ENCODE measurements at places on chromosomes 11 and 22.

- DNase-seq = no peak
Observed at GRCh38 chr22:40867109-40867508, 5.2 kb upstream of the DNAJB7 start.

DNA sequence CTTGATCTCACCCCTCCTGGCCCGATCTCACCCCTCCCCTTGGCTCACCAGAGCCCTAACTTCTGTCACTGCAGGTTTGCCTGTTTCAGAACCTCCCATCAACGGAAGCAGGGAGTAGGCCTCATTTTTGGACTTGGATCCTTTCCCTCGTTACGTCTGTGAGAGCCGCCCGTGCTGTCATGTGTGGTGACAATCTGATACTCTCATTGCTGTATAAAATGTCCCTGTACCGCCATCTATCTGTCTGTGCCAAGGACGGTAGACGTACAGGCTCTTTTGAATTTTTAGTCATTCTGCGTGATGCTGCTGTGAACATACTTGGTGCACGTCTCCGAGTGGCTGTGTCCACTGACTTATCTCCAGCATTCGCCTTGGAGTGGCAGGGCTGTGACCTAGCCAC is 1163.1 kb downstream of the BRD1 start:
- no peak for DNase-seq

DNA sequence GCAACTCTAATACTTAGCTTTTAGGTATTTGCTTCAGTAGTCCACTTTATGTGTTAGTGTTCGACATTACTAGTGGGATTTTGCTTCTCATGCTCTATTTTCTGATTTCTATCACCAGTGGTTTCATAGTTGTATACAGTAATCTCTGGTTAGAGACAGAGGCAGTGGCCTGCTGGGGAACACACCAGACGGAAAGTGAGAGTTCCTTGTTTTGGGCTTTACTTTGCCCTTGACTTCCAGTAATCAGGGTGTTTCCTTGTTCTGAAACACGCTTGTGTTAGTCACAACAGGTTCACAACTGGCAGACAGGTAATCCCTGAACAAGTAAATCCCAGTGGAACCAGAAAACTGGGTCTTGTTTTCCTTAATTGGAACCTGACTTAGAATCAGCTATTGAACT is 56.0 kb downstream of the PACS1 start:
- DNase-seq = no peak

DNA sequence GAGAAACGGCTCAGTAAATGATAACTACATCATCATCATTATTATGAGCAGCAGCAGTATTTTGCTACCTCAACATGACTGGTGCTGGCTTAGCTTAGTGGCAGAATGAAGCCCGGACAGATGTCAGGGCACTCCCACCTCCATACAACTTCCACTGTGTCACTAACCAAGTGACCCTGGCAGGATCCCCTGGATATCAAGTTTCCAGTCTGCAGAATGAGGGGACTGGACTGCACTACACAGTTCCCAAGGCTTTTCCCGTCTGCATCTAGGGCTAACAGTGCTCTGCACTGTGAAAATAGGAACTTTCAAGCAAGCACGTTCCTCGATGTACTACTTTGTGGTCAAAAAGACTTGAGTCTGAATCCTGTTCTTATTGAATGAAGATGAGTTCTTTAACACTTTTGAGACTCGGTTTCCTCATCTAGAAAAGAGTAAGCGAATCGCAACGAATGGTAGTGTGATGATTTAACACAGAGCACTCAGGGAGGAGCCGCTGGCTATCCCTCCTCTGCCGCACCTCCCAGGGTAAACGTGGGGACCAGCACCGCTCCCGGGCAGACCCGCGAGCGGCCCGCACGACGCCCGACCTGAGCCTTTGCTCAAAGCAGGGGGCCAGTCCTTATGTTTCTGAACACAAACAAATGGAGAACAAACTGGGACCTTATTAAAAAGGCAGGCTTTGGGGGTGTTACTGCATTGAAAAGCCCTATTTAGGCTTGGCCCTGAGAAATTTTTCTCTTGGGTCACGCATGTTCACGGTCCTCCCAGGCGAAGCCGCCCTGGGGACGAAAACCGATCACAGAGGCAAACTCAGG is 910 bp downstream of the CLTCL1 start:
- peak; percentile 36 for DNase-seq

GRCh38 chr11:95419915-95420314 is 188.9 kb upstream of the SESN3 start:
- no peak for DNase-seq

- no peak for DNase-seq
Observed at GRCh38 chr11:57938351-57938750, 85.3 kb upstream of the OR9Q1 start.

GRCh38 chr11:119618208-119618909 is 110.6 kb downstream of the NECTIN1 start:
- no peak for DNase-seq

DNA sequence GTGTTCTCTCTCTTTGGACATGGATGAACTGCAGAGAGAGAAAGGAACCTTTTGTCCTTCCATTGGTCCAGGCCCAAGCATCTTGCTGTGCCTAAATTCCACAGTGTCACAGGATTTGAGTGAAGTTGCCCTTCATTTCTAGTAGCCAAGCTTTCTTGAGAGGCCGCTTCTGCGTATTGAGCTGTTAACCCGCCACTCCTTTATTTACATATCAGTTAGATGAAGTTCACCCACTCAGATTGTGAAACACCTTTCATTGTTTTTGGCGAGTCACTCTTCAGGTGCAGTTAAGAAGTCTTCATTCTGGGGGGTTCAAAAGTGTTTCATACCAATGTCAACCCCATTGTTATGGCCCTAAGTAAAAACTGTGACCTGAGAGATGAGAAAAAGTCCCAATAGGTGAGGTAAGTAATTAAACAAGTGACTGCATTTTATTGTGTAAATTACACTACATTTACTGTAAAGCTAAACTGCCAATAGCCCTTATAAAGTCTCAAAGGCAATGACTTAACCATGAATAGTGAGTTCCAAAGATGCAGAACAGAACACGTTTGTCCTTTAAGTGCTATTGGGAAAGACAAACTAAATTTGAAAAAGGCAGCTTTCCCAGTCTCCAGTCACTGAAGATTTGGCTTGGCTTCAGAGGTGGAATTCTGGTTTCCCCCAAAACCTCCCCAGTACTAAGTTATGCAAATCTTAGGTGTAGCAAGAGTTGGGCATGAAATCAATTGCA is 61.0 kb downstream of the APIP start:
- DNase-seq = peak; percentile 59

DNA sequence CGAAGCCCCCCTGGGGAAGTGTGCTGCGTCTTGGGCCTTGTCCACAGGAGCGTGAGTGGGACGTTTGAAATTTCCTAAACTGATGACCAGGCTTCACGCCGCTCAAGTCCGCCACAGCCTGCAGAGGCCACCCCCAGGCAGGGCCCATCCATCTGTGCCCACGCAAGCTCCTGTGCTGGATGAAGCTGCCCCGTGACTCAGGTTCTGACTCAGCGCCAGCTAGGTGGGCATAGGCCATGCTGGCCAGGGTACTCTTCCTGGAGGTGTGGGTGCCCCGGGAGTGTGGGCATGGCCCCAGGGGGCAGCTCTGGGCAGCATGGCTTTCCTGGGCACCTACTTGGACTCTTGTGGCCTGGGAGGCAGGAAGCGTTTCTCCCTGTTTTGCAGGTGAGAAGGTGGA is 134.8 kb downstream of the CACNA1I start:
- no peak for DNase-seq

GRCh38 chr11:113532697-113533424 is 57.7 kb upstream of the DRD2 start:
- peak; percentile 91 for DNase-seq

DNA sequence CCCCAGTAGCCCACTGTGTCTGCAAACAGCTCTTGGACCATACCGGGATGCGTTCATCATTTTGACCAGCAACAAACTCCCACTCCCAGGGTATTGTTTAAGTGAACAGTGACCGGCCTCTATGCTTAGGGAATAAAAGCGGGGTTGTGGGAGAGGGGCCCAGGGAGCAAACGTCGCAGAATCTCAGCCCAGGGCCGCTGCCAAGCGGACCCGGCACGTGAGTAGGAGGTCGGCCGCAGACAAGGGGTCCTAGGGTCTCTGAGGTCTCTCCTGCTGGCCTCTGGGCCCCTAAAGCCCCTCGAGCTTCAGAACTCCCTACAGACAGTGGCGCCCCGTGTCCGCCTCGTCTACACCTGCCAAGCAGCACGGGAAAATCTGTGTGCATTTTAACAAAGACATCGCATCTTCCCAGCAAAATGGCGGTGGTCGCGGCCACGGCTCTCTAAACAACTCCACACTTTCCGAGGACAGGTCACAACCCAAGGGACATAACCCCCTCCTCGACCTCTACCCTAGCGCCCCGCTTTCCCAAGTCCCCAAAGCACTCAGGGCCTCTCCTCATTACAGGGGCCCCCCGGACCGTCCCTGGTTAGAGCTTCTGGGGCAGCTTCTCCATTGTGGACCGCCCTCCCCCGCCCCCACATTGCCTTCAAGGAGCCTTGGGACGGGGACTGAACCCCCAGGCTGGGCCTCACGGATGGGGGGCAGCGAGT is 3.9 kb upstream of the GCAT start:
- no peak for DNase-seq

GRCh38 chr22:48138427-48138826 is 1376.0 kb downstream of the TBC1D22A start:
- DNase-seq = no peak

DNA sequence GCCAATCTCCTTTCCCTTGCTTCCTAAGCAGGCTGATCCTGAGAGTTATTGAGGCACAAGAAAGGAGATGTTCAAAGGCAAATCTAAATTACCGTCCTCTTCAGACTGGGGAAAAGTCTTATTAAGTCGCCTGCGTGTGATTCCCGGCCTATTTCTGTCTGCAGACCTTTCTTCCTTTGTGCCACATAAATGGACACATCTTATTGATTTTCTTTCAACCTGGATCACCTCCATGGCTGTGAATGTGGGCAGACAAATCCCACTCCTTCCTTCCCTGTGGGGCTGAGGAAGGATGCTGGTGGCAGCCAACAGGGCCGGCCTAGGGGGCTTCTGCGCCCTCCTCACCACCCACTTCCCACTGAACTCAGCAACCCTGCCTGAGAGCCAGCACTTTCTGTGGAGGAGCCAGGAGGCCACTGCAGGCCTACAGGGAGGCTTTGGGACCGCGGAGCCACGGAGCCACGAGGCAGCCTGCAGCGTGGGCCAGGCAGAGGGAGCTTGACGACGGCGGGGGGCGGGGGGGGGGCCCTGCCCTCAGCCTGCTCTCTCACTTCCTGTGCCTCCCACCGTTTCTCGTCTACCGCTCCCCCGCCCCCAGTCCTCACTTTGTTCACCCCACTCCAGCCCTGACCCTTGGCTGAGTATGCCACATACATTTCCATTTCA is 73.6 kb upstream of the LMO1 start:
- DNase-seq = no peak

GRCh38 chr11:21472261-21472660 is 720.6 kb upstream of the ANO5 start:
- no peak for DNase-seq

GRCh38 chr11:62501432-62501891 is 45.1 kb downstream of the AHNAK start:
- DNase-seq = no peak

DNA sequence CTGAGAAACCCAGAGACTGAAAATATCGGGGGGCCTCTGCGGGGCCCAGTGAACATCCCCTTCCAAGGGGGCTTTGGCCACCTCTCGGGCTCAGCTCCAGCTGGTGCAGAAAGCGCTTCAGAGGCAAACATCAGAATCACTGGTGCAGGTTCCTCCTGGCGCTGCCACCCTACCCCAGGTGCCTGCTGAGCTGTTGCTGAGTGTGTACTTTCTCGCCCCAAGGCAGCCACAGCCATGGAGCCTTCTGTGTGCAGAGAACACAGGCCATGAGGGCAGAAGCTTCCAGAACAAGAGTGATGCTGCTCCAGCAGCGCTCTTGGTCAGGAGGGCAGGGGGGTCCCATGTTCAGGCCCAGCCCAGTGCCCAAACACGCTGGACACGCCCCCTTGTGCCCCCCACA is 6.3 kb downstream of the DRD4 start:
- DNase-seq = no peak

DNA sequence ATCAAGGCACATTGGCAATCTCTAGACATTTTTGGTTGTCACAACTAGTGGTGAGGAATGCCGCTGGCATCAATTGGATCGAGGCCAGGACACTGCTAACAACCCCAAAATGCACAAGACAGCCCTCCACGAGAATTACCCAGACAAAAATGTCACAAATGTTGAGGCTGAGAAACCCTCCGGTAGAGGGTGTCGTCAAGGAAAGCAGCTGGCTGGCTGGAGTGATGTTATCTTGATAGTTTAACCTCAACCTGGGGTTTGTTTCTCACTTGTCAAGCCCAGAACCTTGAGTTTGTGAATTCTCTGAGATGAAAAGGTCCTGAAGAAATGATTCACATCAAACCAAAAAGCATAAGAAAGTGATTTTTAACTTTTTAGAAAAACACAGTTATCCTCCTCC is 21.1 kb upstream of the TMPRSS13 start:
- DNase-seq = no peak

GRCh38 chr11:61512435-61512834 is 3.9 kb downstream of the LRRC10B start:
- DNase-seq = no peak

DNA sequence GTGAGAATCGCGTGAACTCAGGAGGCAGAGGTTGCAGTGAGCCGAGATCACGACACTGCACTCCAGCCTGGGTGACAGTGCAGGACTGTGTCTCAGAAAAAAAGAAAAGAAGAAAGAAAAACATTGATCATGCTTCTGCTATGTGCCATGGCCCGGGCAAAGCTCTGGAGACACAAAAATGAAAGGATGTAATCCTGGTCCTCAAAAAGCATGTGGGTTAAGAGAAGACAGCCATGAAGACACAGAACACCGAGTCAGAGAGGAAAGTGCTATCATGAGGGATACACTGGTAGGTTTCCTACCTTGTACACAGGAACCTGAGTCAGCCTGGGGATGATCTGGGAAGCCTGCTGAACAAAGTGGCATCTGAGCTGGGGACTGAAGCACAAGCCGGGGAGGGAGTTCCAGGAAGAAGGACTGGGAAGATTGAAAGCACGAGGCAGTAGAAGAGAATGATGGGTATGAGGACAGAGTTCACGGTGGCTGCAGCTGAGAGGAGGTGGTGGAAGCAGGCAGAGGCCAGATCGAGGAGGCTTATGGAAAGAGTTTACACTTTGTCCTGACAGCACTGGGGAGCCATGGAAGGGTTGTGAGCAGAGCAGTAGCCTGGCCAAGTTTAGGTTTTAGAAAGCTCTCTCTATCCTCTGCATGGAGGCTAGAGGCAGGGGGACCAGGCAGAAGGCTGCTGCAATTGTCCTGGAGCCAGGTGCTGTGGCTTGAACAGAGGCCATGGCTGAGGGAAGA is 9.9 kb upstream of the MAFF start:
- DNase-seq = no peak

DNA sequence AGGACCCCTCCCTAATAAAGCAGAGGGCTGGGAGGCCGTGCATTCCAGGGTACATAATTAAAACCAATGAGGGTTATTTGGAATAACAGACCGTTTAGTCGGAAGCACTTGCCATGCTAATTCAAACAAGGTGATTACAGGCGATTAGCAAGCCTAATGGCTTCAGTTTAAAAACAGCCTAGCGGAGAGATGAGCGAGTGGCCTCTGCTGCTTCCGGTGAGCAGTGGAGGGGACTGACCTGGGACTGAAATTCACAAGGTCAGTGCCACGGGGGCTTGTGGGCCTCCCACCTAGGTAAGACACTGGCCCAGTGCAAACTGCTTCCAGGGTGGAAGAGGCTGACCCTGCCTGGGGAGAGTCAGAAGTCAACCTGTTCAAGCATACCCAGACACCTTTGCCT is 56.8 kb upstream of the ALX4 start:
- DNase-seq = no peak

Data from mucosa of descending colon (tissue), 3 donors.